ENCODE measurements at places on chromosomes 4 and X. TPM values are rescaled to one million over a fixed set of nuclear protein-coding genes. Genes with fewer than 3 reads are reported as not detected.

TMSB15A gene
- 96.7 TPM for total RNA-seq

DRD5 gene
- total RNA-seq, result 2.5 TPM

CFP gene
- 1.4 TPM for total RNA-seq

IGFBP7 gene
- total RNA-seq, result 26.9 TPM

SSX2 gene
- total RNA-seq, result not detected

DCAF12L2 gene
- total RNA-seq, result 4.6 TPM

GALNTL6 gene
- 51.1 TPM for total RNA-seq

GLOD5 gene
- not detected for total RNA-seq

PAGE5 gene
- not detected for total RNA-seq

TSC22D3 gene
- total RNA-seq, result 40.4 TPM

NAA11 gene
- not detected for total RNA-seq

CDS1 gene
- 28.9 TPM for total RNA-seq

SLC25A43 gene
- total RNA-seq, result 3.6 TPM

JAKMIP1 gene
- total RNA-seq, result 10.7 TPM

DUX4 gene
- not detected for total RNA-seq

HSFX3 gene
- not detected for total RNA-seq

POF1B gene
- 0.09 TPM for total RNA-seq
